ENCODE measurements at places on chromosomes 7 and 10.

DNA sequence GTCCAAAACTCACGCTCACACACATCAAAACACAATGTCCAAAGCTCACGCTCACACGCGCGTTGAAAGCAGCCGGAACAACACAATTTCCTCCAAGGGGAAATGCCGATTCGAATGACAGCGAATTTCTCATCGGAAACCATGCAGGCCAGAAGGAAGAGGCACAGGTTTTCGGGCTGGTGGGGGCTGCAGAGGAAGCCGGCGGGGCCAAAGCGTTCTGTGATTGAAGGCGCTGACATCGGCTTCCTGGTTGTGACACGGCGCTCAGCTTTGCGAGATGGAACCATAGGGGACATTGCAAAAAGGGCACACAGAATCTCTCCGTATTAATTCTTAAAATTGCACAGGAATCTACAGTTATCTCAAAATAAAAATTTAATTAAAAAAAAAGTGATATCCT lies 61.3 kb downstream of the FOXL3 start:
- no peak for DNase-seq

DNA sequence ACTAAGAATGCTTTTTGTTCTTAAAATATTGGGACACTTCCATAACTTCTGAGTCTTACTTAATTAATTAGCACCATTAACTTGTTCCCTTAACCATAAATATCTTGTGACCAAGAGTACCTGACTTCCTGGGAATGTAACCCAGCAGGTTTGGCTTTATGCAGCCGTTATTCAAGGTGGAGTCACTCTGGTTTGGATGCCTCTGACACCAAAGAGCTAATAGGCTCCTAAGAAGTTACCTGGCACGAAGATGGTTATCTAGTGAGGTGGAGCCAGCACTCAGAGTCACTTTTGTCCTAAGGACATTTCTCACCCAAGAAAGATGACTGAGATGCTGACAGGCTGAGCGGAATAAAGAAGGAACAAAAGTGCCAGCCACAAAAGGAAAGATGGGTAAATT lies 172.3 kb downstream of the C1GALT1 start:
- no peak for DNase-seq

DNA sequence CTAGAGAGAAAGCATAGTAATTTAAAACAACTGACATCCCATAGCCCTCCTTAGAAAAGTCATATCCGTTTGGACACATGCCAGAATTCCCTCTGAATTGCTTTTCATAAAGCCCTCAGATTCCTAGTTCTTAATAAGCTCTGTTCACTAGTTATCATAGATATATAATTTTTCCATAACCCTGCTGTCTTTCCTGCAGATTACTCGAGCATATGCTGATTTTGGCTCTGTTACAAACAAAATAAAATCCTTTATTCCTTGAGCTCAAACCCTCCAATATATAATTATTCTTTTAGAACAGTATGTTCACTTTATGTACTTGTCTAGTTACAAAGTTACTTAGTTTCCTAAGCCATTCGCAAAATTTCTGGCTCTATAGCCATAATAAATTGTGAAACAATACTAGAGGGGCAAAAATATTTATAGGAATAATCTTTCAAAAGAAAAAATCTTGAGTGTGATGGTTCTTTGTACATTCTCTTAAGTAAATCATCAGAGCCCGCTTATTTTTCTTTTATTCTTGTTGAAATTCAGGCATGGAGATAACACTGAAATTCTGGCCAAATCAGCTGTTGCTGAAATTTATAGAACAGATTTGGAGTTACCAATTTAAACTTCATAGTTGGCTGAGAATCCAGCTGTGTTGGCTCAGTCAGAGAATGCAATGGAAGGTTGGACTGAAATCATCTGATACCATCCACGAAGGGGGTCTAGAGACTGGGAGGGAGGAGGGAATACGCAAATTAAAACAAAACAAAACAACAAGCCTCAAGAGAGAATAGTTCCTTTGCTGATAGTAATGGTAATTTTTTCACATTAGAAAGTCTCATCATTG lies 146.1 kb upstream of the TMEM196 start:
- no peak for DNase-seq

- DNase-seq, result no peak
Measured at GRCh38 chr7:91239772-91240171, 24.5 kb upstream of the FZD1 start.

DNA sequence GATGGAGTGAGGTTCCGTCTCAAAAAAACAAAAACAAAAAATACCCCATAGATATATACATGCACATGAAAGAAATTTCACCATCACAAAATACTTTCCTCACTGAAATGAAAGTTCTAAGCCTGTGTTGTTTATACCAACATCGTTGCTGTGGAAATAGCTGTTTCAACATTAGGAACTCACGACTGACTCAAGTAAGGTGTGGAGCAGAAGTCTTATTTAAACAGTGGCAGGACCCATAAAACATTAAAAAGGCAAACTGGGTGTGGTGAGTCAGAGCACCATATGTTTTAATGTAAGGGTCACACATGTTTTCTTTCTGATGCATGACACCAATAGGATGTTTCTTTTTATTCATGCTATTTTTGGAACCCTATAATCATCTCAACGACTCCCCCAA lies 48.3 kb downstream of the BAIAP2L1 start:
- DNase-seq, result no peak

DNA sequence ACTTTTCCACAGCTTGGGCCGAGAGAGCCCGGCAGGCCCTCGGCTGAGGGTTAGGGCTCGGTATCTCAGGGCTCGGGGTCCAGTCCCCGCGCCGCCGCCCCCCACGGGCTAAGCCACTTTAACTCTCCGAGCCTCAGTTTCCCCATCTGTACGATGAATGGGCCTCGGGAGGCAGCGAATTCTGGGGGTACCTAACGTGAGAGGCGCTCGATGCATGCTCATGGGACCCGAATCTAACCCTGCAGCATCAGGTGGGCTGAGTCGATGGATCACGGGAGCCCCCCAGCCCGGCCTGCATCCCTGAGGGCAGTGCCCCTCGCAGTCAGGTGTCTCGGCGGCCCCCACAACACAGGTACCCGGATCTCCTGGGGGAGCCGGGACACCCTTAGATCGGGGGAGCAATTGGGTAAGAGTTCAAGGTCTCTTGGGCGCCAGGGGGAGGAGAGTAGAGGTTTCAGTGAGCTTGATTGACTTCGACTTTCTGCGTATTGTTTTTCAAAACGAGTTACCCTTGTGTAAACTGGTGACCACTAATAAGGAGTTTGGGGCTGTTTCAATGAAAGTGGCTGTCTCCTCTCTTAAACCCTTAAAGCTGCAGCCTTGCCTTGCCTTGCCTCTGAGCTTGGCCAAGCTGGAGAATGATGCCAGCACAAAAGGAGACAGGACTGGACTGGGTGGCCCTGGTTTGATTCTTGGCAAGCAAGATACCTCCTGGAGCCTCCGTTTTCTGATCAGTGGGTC lies 631 bp downstream of the POR start:
- DNase-seq, result no peak

GRCh38 chr10:60331886-60332285 lies 57.8 kb downstream of the ANK3 start:
- no peak for DNase-seq

GRCh38 chr7:23254051-23254681 lies 7.6 kb downstream of the GPNMB start:
- DNase-seq, result no peak

DNA sequence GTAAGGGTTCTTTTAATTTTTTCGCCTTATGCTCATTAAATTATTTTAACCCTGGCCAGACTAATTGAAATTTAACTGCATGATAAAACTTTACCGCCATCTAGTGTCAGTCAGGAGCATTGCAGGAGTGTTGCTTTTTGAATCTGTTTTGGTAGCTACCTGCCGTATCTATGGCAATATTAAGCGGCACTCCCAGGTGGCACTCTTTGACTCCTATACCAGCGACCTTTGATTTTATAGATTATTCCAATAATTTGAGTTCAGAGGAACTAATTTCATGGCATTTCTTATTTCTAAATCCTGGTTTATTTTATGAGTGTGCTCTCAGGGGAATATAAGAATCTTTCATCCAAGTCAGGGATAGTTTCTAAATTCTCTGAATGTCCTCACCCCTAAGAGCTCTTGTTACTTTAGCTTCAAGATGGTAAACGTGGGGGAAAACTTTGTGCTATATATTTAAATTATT lies 198.9 kb downstream of the REEP3 start:
- no peak for DNase-seq

GRCh38 chr10:74021248-74022055 lies 23.5 kb downstream of the VCL start:
- DNase-seq, result no peak

GRCh38 chr10:43221419-43222209 lies 45.3 kb downstream of the RASGEF1A start:
- no peak for DNase-seq

GRCh38 chr7:97005183-97006054 lies at the start of gene DLX6:
Gene DLX6, plus strand, starts transcription at chr7:97005553. Its CDS starts 425 bp downstream, at chr7:97005978.
- DNase-seq, result no peak

- no peak for DNase-seq
Measured at GRCh38 chr10:122995936-122996335, 12.7 kb downstream of the IKZF5 start.

- DNase-seq, result no peak
Measured at GRCh38 chr7:159068488-159068811, 76.2 kb downstream of the VIPR2 start.

DNA sequence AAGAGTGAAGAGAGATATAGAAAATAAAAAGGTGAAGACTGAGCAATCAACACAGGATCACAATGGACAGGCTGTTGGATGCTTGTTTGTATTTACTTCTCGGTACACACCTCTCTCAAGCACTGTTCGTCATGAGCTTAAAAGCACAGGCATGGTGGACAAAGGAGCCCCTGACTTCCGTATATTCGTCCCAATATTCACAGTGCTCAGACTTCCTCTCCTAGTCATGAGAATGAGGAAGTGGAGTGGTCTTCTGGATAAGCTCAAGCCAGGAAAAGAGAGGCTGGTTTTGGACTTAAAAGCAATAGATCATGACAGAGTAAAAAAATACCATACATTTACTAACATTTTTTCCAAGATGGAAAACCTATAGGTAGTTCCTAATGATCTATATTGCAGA lies 172.5 kb downstream of the SORCS1 start:
- no peak for DNase-seq

DNA sequence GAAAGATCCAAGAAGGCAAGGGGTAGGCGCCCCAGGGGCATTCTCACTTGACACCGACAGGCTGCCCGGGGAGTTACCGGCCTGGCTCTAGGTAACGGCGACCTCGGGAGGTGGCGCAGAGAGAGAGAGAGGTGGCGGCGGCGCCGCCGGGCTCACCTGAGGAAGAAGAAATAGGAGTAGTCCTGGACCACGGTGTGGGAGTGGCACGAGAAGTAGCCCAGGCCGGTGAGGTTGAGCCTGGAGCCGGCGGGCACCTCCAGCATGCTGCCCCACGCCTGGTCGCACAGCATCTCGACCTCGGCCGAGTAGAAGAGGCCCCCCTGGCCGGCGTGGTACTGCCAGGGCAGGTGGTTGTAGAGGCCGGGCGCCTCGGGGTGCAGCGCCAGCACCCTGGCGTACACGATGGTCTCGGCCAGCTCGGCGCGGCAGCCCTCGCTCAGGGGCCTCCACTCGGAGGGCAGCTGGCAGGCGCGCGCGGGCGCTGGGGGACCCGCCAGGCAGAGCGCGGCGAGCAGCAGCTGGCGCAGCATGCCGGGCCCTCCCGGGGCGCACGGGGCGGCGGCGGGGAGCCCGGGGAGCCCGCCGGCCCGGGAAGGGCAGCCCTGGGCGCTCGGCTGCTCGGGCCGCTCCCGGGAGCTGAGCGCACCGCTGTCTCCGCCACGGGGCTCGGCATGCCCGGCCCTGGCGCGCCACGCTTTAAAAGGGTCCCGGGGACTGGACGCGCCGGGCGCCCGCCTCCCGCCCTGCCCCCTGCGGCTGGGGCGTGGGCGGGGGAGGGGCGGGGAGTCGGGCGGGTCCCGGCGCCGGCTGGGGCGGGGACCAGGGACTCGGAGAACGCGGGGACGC lies at the start of gene CCDC3:
CCDC3 (minus strand) TSS at position 673 of the 846 bp plus-strand sequence; CDS start at position 530, 143 bp downstream.
- DNase-seq, result no peak

GRCh38 chr7:40621592-40621998 lies 486.8 kb downstream of the SUGCT start:
- no peak for DNase-seq

Data from cortex of kidney (tissue), 1 donor.